Effector CD8-positive, alpha-beta T cell (primary cell): ENCODE measurements at places on chromosomes 7 and 10.

DNA sequence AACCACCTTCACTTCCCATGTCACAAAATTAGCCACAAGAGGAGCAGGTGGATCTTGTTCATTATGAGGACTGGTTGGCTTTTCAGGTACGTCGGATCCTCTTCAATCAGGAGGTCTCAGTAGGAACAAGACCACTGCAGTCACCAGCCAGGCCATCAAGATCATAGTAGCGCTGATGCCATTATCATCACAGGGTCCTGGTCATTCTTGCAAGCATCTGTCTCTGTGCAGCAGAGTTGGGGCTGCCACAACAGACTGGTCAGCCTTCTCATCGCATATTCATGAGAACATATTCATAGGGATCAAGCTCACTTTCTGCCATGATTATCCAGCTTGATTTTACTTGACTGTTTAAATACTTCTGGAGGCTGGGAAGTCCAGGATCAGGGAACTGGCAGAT, 67.1 kb downstream of the ADCYAP1R1 start:
- DNase-seq, result no peak

DNA sequence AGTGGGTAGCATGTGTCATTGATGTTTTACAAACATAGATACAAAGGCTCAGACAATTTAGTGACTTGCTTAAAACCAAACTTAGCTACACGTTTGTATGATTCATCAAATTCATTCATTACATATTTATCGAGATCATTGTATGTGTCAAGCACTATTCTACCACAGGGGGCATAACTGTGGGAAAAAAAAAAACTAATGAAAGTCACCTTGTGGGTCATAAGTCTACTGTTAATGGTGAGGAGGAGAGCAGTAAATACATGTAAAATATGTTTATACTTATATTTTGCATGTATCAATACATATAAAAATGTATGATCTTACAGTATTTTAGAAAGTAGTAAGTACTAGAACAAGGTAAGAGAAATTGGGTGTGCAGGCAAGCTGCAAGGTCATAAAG, 933.8 kb downstream of the IPMK start:
- no peak for DNase-seq

- no peak for DNase-seq
Observed at GRCh38 chr7:101936223-101936610, 118.8 kb downstream of the CUX1 start.

DNA sequence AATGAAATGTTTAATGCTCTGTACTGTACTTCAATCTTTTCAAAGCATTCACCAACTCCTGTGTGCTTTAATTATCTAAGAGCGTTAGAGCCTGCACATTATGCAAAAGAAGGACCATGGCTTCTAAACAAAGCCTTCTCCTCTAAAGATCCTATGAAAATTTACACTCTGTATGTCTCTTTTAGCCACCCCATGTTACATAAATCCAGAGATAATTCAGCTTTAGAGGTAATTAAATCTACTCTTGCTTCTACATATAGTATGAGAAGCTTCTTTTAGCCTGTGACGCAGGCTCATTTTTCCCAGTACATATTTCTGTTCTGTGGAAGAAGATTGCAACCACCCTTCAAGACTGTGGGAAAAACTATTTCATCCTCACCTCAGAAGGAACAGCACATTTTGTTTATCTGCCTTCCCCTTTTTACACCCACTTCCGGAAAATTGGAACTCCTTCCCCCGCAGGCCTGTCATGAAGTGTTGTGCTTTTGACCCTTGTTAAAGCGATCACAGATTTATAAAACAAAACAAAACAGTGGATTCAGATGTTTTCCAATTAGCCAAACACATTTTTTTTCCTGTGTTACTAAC, 8.1 kb upstream of the TAS2R16 start:
- no peak for DNase-seq
